ENCODE measurements at places on chromosomes 7 and 10.

- DNase-seq = peak; percentile 57
These were observed 62.2 kb downstream of the SAMD9 start for GRCh38 chr7:93055543-93056107.

DNA sequence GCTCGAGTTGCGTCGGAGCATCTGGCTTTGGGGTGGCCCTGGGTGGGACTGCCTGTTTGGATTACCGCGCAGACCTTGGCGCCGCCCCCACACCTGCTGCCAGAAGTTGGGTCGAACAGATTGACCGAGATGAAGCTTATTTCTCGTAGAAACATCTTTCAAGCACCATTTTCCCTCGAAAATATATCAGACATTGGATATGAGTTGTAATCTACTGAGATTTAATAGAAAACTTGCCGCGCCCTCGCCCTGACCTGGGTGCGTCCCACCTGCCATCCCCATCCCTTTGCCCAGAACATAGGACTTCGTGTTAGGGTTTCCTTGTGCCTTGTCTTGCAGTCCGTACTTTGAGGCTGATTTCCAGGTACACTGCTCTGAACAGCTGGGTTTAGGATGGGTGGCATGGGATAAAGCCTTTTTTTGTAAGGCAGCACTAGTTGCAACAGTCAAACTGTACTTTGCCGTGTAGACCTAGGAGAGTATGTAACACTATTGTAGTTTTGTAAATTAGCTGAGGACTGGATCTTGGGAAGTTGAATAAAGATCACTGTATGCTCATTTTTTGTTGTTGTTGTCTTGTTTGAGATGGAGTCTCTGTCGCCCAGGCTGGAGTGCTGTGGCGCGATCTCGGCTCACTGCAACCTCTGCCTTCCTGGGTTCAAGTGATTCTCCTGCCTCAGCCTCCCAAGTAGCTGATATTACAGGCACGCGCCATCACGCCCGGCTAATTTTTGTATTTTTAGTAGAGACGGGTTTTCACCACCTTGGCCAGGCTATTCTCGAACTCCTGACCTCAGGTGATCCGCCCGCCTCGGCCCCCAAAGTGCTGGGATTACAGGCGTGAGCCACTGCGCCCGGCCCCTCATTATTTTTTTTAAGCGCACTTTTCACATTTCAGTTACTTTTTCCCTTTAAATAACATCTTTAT, 978 bp downstream of the OGDH start:
- no peak for DNase-seq

- DNase-seq = no peak
These were observed 333.0 kb downstream of the DPP6 start for GRCh38 chr7:154385214-154385613.

- DNase-seq = no peak
These were observed 195.8 kb upstream of the MKLN1 start for GRCh38 chr7:131131746-131132431.

GRCh38 chr10:11921800-11922392, 98.7 kb downstream of the PROSER2 start:
- no peak for DNase-seq

DNA sequence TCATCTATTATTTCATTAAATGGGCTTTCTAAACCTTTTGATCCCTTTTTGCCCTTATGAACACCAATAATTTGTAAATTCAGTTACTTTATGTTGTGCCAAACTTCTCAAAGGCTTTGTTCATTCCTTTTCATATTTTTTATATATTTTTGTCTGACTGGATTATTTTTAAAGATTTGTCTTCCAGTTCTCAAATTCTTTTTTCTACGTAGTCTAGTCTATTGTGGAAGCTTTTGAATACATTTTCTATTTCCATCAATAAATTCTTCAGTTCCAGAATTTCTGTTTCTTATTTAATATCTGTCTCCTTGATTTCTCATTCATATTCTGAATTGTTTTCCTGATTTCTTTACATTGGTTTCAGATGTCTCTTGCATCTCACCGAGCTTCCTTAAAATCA, 108.2 kb downstream of the CTNNA3 start:
- DNase-seq = no peak

- DNase-seq = no peak
These were observed 415.4 kb upstream of the LRRN3 start for GRCh38 chr7:110675383-110676103.

- DNase-seq = no peak
These were observed 205.0 kb downstream of the FANK1 start for GRCh38 chr10:126101325-126101724.

- DNase-seq = no peak
These were observed 119.0 kb downstream of the ZFAND4 start for GRCh38 chr10:45553613-45554012.

DNA sequence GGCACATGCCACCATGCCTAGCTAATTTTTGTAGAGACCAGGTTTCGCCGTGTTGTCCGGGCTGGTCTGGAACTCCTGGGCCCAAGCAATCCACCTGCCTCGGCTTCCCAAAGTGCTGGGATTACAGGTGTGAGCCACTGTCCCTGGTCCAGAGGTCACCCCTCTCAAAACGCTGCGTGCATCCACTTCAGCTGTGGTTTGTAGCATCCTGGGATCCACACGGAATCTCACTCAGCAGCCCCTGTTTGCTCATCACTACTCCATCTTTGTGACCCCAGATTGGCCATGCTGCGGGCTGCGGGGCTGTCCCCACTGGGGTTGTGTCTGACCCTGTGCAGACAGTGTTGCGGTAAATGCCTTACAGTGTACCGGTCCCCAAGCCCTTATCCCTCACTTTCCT, 3.5 kb downstream of the INPP5A start:
- DNase-seq = no peak

DNA sequence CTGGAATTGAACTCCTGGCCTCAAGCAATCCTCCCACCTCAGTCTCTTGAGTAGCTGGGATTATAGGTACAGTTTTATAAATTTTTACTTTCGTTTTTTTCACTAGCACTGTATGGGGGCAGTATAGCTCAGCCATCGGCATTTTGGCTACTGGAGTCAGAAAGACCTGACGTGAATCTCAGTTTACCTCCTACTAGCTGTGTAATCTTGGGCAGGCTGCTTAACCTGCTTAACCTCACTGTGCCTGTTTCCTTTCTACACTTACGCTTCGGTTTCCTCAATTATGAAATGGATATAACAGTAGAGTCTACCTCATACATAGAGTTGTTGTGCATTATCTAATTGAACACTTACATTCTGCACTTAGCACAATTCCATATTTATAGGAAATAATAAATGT, 16.7 kb downstream of the STN1 start:
- no peak for DNase-seq

DNA sequence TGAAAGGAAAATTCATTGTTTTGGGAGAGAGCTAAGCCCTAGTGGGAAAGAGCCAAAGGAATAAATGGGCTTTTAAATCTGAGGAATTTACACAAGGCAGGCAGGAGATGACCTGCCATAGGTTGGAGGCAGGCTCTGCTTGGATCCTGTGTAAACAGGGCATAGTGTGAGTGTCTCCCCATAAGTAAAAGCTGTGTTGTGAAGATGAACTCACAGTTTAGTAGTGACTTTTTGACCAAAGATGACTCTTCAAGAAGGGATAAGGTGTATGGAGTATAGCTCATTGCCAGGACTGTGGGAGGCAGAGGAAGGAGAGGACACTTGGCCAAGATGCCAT, 63.2 kb downstream of the KAT6B start:
- no peak for DNase-seq

GRCh38 chr7:29289156-29290021, 94.8 kb downstream of the CHN2 start:
- no peak for DNase-seq

- DNase-seq = no peak
These were observed 40.9 kb upstream of the BTBD16 start for GRCh38 chr10:122230222-122230621.

DNA sequence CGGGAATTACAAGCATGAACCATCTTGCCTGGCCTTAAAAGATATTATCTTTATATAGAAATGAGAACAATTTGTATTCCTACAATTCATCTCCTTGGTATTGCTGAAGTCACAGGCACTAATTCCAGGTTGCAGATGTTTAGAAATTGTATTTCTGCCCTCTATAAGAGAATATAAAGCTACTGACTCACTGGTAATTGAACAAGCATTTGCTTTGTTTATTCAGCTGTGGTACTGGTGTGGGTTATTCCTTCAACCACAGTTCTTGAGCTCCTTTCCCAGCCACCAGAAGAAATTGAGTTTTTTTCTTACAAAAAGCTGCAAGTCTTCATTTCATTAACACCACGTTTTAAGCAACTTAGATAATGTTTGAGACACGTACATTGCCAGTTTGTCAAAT, 29.0 kb upstream of the MPP7 start:
- no peak for DNase-seq

DNA sequence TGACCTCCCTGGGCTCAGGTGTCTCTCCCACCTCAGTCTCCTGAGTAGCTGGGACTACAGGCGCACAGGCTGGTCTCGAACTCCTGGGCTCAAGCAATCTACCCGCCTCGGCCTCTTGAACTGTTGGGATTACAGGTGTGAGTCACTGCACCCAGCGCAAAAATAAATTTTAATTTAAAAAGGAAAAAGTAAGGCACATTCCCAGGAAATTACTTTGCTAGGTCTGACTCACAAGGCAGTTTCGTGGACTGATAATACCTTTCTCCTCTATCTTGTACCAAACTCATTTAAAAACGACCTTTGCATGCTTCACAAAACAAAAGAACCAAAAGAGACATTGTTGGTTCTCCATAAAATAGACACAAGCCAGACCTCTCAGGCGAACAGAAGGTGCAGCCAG, 29.7 kb downstream of the PARP12 start:
- DNase-seq = no peak

GRCh38 chr7:1998146-1998545, 234.6 kb downstream of the MAD1L1 start:
- no peak for DNase-seq

GRCh38 chr7:138049505-138050116, 26.6 kb upstream of the AKR1D1 start:
- no peak for DNase-seq

GRCh38 chr10:120580918-120581895, 124.2 kb downstream of the PLPP4 start:
- peak; percentile 42 for DNase-seq

DNA sequence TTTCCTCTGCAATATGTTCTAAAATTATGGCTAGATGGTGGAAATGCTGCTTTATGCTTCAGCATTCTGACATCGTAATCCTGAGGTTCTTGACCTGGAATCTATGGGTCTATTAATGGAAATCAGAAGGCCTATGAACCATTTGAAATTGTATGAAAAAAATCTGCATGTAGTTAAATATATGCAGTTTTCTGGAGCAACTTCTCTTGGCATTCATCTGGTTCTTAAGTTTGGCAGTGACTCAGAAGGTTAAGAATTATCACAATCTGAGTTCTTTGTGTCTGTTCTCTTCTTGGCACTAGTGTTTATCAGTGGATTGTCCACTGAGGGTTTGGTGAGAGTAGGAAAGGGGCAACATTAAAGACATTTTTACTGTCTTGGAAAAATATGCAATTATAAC, 71.1 kb upstream of the FZD1 start:
- no peak for DNase-seq

- no peak for DNase-seq
These were observed 186.7 kb upstream of the SHH start for GRCh38 chr7:155998766-155999630.

GRCh38 chr10:78703593-78703992, 365.2 kb upstream of the ZMIZ1 start:
- DNase-seq = no peak

GRCh38 chr10:34522546-34522945, 292.6 kb downstream of the PARD3 start:
- DNase-seq = no peak

GRCh38 chr10:75773231-75773780, 341.9 kb downstream of the LRMDA start:
- no peak for DNase-seq

DNA sequence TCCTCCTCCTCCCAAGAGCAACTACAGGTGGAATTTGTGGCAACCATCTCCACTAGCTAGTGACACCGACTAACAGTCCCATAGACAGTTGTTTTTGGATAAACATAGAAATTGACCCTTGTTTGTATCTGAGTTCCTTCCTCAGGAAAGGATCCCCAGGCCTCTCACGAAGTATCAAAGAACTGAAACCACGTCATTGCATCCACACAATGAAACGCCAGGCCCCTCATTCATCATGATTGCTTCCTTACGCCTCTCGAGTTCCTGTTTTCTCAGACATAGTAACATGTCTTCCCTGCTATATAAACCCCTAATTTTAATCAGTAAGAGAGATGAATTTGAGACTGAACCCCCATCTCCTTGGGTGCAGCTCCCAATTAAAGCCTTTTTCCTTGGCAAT, 18.1 kb downstream of the SLC35G1 start:
- DNase-seq = no peak

GRCh38 chr10:129029851-129030602, 437.0 kb upstream of the MGMT start:
- no peak for DNase-seq

GRCh38 chr7:105887569-105888189, 11.3 kb upstream of the ATXN7L1 start:
- no peak for DNase-seq

DNA sequence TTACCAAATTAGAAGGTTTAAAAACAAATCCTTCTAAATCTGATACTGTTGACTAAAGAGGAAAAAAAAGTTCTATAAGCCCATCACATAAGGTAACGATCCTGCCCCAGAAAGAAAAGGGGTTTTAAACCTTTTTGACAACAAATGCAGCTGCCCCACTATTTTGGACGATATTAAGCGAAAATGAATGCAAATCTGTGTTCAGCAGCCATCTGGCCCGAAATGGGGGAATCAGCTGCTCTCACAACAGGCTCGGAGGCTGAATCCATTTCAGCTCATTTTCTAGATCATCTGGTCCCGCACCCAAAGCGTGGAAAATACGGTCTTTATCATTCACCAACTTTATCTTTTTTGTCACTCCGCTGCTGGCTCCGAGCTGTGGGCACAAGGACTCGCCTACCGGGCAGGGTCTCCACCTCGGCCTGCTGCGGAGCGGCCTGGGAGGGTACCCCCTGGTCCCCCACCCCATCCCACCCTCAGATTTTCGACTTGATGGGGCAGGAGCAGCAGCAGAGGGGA, 2.4 kb upstream of the EBF3 start:
- DNase-seq = no peak

DNA sequence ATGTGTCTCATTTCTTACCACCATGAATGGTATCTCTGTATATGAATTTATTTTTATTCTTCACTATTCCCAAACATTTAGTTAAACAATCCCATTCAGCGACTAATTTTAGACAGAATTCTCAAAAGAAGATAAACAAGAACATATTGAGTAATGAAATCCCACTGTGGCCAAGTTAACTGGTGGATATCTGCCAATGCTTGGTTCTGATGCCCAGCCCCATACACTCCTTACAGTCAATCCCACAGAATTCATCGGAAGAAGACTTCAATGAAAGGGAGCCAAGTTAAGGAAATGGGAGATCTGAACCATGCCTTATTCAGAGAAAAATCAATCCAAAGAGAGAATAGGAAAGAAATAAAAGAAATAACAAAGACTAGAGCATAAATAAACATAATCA, 518.0 kb downstream of the XPNPEP1 start:
- DNase-seq = no peak

- DNase-seq = no peak
These were observed 316.0 kb downstream of the CXCL12 start for GRCh38 chr10:44068716-44069482.

DNA sequence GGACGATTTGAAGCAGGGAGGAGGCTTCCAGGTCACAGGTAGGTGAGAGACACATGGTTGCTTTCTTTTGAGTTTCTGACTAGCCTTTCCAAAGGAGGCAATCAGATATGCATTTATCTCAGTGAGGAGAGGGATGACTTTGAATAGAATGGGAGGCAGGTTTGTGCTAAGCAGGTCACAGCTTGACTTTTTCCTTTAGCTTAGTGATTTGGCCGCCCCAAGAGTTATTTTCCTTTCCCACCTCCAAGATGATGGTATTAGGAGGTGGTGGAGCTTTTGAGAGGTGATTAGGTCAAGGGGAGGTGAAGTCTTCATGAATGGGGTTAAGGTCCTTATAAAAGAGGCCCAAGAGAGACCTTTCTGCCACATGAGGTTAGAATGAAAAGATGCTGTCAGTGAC, 443.7 kb downstream of the TYW1 start:
- no peak for DNase-seq

Data from iPS-NIHi11 (cell line).